ENCODE measurements at places on chromosomes 7 and 10. TPM values are rescaled to one million over a fixed set of nuclear protein-coding genes. Genes with fewer than 3 reads are reported as not detected.

- DNase-seq: no peak
These were observed 35.7 kb downstream of the SLIT1 start for GRCh38 chr10:97150013-97150595.

DNA sequence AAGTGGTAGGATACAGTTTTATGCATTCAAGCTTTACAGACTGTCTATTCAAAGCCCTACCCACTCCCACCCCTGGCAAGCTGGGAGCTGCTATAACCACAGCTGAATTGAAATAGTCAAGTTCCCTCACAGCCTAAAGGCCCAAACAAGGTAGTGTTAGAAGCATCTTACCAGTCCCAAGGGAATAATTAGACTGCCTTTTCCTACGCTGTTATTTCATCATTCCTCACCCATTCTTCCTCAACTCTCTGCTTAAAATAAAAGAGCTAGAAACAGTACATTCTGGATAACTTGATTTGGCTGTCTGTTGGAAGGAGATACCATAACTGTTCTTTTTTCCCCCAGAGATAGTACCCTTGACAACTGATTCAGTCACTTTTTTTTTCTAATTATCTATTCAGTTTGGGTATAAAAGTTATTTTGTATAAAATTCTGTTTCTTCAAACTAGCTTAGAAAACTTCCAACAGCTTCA is 54.0 kb downstream of the RAPGEF5 start:
- DNase-seq: peak; percentile 1

GRCh38 chr7:30504301-30505173 is at the start of gene GGCT:
TSS of gene GGCT (minus strand) at chr7:30504829. CDS start at chr7:30504709, 120 bp downstream.
- peak; percentile 99 for DNase-seq

- no peak for DNase-seq
These were observed 231.9 kb upstream of the HABP2 start for GRCh38 chr10:113320987-113321386.

DNA sequence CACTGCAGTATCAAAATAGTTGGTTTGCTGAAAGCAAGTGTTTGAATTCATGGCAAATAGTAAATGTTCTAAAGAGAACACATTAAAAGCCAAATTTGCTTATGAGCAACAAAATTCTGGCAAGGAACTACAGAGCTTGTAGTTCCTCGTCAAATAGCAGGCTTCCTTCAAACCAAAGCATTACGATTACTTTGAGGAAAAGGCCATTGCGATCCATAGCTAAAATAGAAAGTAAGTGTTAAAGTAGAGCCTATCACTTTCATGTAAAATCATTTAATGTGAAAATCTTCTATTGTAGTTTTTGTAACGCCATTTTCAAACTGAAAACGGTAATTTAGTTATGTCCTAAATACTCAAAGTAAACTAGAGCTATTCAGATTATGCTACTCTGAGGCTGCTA is 20.1 kb downstream of the CACNA2D1 start:
- DNase-seq: no peak

GRCh38 chr10:87734987-87735827 is 75.5 kb downstream of the PAPSS2 start:
- peak; percentile 48 for DNase-seq

DNA sequence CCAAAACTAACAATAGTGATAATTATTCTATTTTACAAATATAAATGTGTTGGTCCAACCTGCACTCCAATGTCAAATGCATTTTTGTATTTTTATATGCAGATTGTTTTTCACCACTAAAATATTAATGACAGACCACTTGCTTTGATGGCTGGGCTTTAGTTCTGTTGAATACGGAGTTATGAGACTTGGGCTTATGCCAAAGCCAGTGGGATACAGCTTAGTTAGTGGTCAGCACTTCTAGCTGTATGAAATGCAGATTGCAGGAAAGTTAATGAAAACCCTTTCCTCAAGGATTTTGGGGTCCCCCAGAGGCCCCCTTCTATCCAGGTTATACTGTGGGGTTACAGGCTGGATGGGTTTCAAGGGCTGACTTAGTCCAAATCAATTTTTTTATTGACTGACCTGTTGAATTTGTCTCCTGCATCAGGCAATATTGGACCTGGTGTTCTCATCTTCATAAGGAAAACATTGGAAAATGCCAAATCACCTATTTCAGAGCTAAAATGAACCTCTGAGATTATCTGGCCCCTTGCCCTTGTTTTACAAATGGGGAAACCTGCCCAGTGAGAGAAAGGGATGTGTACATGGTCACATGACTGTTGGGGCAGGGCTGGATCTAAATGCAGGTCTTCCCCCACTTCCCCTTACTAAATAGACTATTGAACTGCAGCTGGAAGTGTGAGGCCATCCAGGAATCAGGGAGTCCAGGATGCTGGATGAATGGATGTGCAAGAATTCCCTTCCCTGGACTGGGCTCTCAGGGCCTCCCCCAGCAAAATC is 1085.3 kb downstream of the KCNMA1 start:
- DNase-seq: no peak

DNA sequence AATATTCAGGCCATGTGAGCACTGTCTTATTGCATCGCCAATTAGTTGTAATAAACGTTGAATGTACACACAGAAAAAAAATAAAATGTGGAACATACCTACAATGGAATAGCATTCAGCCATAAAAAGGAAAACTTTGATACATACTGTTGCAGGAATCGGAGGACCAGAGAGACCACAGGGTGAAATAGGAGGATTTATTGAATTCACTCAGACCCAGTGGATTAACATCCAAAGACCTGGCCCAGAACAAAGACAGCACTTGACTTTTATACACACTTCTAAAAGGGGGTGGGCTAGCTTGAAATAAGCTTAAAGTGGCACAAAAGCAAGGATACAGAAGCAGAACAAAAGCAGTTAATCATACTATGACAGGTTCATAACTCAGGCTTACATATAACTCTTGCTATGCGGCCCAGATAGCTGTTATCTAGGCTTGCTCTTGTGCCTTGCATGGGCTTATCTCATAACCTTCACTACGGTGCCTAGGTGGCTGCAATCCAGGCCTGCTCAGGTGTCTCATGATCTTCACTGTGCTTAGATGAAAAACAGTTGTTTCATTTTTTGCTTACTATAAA is 292.2 kb upstream of the TAC1 start:
- DNase-seq: no peak

GRCh38 chr7:70953796-70954195 is 178.1 kb upstream of the GALNT17 start:
- DNase-seq: no peak

- DNase-seq: no peak
These were observed 100.3 kb downstream of the MACC1 start for GRCh38 chr7:20116869-20117268.

DNA sequence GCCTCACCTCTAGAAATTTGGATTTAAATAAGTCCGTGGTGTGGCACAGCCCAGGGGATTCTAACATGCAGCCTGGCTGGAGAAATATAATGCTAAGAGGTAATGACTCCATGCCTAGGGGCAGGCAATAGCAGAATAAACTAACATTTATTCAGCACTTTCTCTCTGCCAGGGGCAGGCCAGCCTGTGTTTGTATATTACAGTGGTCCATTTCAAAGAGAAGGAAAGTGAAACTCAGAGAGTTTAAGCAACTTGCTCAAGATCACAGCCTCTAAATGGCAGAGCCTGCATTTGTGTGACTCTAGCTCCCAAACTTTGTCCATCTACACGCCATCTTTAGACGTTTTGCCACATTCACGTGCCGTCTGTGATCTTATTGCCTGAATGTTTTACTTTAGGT is 6.7 kb upstream of the LRRC18 start:
- no peak for DNase-seq

DNA sequence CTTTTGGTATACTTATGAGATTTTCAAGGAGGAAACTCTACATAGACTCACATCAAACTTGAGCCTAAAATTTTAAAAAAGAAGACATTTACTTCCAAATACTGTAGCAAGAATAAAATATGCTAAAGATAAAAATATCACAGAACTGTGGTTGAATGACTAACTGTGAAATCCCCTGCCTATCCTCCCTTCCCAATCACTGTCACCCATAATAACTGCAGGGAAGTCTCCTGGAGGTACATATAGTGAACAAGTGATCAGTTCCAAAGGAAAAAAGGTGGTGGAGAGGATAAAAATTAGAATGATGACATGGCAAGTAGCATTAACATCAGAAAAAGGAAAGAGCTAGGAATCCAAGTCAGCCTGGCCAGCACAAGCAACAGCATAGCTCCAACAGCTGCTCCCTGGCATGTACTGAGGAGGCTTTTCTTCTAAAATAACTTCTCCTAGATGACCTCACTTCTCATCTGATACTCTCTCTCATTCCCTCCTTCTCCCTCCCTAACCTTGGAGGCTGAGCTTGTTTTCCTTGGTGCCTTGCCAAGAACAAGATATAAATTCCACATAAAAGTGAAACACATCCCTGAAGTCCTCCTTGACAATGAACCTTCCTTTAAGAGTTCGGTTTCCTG is 124.0 kb downstream of the IQUB start:
- peak; percentile 98 for DNase-seq

- no peak for DNase-seq
These were observed 132.0 kb upstream of the STK17A start for GRCh38 chr7:43450894-43451293.

DNA sequence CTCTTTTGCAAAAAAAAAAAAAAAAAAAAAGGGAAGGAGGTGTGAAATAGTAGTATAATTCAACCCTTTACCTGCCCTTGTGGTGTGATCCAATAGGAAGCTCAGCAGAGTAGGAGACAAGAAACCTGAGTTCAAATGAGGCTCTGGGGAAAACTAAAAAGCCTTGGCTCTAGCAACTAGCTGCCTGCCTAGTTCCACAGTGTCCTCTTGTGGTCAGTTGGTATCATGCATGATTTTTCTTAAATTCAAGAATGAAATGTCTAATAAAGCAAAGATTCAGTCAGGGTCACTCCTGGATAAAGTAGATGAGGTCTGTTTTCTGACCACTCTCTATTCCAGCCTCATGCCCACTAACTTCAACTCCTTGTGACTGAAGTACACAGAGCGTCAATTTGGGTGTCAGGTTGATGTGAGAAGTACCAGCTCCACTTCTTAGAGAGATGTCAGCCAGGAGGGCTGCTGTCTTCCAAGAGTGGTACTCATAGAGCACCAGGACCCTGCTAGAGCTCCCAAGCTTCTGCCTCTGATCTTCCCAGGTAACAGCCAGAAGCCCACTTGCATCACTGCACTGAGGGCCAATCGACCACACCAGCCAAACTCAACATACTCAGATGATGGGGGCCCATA is 10.5 kb downstream of the LSM5 start:
- DNase-seq: peak; percentile 65

GRCh38 chr10:110398419-110399105 is 93.8 kb upstream of the SMNDC1 start:
- DNase-seq: peak; percentile 99

- DNase-seq: no peak
These were observed 144.8 kb downstream of the MYOF start for GRCh38 chr10:93337309-93337721.

GRCh38 chr10:86401588-86402282 is 35.1 kb upstream of the GRID1 start:
- DNase-seq: no peak

GRCh38 chr7:139004321-139005090 is 23.3 kb upstream of the KIAA1549 start:
- DNase-seq: no peak

GRCh38 chr10:20890491-20891337 is 6.4 kb downstream of the NEBL start:
- peak; percentile 1 for DNase-seq

DNA sequence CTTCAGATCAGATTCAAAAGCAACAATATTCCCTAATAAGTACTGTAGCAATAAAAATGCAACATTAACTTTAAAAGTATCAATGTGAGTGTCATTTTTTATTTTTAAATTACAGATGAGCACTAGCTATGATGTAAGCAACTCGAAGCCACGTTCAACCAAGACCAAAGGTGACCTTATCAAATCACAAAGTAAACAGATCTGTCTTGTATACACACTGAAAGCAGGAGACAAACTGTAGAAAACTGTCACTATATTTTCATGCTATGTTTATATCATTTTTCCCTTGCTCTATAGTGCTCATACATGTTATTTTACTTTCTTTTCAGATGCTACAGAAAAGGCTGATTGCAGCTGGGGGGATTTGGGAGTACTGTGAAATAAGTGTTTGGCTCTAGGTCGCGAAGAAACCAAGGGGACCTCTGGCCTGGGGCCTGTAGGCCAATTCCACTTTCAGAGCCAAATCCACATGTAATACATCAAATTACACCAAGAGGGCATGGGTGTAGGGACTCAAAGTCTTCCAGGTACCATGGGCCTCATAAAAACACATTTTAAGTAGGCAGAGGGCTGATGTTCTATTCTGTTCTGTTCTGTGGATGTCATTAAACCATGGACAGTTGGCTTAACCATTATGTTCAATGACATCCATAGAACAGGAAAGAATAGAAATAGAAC is 245.2 kb downstream of the SFMBT2 start:
- no peak for DNase-seq

- DNase-seq: no peak
These were observed 119.4 kb downstream of the RAB11FIP2 start for GRCh38 chr10:117927332-117927731.

GRCh38 chr7:115293628-115294240 is 371.8 kb downstream of the MDFIC start:
- DNase-seq: no peak

GRCh38 chr7:50721661-50722259 is 60.9 kb downstream of the GRB10 start:
- no peak for DNase-seq

DNA sequence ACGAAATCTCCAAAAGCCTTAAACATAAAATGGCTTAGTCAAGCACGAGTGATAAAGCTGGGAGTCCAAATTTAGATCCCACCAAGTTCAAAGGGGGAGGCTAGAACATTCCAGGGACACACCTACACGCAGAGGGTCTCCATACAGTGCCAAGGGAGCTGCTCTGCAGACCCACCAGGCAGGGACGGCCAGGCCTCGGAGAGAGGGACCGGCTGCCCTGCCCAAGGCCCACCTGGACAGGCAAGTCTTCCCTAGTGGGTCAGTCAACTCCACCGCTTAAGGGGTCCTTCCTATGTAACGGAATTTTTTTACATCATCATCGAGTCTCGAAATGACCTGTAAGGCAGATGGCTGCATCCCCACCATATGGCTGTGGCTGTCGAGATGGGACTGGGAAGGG is 28.5 kb downstream of the AMZ1 start:
- DNase-seq: no peak

Gene PNLIPRP3
- total RNA-seq: 0.06 TPM

Gene ANKRD30A
- not detected for total RNA-seq

Gene BLVRA
- total RNA-seq: 38.5 TPM

Gene GCK
- total RNA-seq: not detected

Gene OR2A42
- not detected for total RNA-seq

Gene PRPS1L1
- not detected for total RNA-seq

Gene AQP1
- total RNA-seq: 0.23 TPM

Gene CYREN
- 79.0 TPM for total RNA-seq

Gene COL28A1
- total RNA-seq: 2.6 TPM

Gene MUC3A
- total RNA-seq: not detected

Gene ADAM22
- 0.19 TPM for total RNA-seq

Gene PAX4
- not detected for total RNA-seq

Gene KIN
- 11.1 TPM for total RNA-seq

Gene GRIFIN
- not detected for total RNA-seq

Gene NKX2-3
- not detected for total RNA-seq

Gene TEX36
- not detected for total RNA-seq

Gene MEIG1
- total RNA-seq: not detected

Gene TMEM26
- 0.71 TPM for total RNA-seq

Gene SCIN
- 0.40 TPM for total RNA-seq

Gene ZNF479
- not detected for total RNA-seq

Gene SH2D4B
- total RNA-seq: not detected

Gene NPSR1
- total RNA-seq: not detected
